ENCODE measurements at places on chromosomes 1 and 21.

- DNase-seq: no peak
Measured at GRCh38 chr1:224541901-224542630, 74.1 kb upstream of the CNIH3 start.

- DNase-seq: no peak
Measured at GRCh38 chr1:230332575-230333066, 93.5 kb downstream of the PGBD5 start.

DNA sequence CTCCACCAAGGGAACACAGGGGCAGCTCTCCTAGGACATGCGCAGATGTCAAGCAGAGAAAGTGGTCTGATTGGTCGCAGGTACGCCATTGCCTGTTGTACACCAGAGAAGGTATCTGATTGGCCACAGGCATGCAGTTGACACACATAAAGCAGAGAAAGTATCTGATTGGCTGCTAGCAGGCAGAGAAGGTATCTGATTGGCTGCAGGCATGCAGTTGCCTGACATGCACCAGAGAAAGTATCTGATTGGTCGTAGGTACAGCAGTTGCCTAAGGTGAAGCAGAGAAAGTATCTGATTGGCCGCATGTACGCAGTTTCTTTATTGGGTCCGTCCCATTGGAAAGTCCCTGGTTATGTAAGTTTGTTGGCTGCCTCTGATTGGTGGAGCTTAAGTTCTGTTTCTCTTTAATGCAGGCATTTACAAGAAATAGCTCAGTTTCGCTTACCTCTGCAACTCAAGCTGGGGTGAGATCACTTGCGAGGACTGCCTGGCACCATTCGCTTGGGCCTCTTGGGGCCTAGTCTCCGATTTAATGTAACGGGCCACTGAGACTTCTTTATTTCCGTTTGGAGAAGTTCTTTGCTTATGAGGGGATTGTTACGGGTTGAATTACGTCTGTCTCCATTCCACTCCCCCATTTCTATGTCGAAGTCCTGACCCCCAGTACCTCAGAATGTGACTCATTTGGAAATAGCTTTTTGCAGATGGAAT is 74.2 kb downstream of the SIK1 start:
- DNase-seq: no peak

GRCh38 chr1:210830034-210831028 is 303.6 kb downstream of the KCNH1 start:
- DNase-seq: no peak

DNA sequence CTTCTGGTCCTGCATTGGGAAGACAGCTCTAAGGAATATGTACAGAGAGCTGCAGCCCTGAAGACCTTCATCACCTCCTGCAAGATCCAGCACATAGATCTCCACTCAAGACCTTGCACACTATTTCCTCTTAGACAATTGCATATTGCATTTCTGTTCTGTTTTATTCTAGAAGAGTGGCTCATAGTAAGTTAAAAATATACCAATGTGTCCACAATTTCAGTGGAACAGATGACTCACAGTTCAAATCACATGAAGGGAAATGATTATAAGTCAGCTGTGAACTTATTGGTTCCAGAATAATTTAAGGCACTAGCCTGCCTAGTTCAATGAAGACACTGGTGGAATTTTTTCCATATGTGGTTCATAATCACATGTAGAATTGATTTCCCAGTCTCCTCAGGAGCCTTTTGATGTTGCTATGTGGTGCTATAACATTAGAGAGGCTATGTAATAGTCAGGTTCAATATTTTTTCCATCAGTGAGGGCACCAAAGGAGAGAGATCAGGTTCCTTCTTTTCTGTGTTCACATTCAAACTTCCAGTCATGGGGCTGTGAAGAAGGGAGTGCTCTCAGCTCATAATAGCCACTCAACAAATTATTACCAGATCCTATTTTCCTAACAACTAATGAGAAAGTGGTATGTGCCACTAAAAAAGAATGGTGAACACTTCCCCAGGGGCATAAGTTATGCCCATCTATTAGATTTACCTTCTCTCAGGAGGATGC is 9.8 kb upstream of the AK5 start:
- no peak for DNase-seq

DNA sequence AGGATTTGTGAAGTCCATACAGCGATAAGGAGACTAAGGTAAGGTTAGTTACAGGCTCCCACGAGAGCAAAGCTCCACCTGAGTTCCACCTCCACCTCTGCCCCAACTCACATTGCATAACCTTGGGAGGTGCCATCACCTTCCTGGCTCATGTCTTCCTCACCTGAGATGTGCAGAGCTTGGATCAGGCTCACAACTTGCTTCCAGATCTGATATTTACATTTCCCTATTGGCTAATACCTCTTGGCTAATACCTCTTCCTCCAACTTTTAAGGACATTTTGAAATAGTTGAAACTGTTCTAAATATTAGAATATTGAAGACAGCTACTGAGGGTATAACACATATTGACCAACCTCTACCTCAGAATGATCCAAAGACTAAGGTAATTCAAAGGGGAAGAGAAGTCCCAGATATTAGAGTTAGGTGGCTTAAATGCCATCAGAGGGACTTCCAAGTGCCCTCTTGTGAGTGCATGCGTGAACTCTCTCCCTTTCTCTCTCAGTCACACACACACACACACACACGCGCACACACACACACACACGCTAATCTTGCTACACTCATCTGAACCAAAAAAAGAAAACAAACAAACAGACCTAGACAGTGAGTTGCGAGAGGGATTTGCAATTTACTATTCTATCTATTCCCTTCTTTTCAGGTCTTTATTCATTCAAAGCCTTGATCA is 134.3 kb downstream of the PLPP3 start:
- DNase-seq: no peak

- DNase-seq: no peak
Measured at GRCh38 chr21:43632373-43632905, 26.8 kb downstream of the HSF2BP start.

DNA sequence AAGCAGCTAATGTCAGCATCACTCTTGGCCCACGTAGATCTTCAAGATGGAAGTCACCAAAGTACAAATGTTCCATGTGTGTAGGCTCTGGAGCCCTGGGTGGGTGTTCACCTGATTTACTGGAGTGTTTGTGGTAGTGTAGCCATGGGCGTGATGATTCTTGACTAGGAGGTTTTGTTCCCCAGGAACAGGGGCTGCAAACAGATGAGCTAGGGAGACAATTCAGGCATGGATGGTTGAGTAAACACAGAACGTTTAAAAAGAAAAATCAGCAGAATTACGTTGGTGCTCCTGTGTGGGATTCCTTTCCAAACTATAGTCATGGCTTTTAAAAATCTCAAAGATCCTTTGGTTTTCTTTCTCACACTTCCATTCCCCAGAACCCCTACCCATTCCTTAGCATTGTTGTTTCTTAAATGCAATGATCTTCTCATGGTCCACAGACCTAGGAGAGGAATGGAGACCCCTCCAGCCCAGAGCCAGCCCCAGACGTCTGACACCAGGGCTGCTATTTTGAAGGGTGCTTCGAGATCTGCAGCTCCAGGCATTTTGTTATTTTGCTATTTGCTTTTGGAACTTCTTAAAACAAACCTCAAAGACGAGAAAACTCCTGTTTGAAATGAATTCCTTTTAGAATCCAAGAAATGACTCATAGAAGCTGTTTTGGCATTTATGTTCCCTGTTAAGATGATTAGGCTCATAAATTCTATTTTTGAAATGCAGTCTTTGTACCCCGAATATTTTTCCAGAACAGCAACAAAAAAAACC is 115.1 kb downstream of the ETS2 start:
- no peak for DNase-seq

DNA sequence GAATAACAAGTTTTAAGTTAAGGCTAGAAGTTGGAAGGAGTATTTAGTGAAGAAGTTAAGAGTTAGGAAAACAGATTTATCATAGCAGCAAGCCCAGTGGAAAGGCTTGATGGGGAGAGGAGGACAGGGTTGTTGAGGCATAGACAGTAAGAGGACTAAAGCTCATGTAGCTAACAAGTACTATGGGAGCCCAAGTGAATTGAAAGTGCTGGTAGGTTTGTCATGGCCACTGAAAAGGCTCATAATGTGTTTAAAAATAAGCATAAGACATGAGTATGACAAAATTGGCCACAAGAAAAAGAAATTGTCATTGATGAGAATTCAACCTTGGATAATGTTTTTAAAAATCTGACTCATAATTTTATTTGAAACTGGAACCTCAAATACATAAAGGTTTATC is 49.2 kb upstream of the CRB1 start:
- no peak for DNase-seq

- no peak for DNase-seq
Measured at GRCh38 chr1:236204039-236204438, 61.7 kb downstream of the GPR137B start.

- DNase-seq: no peak
Measured at GRCh38 chr1:235169986-235170385, 8.9 kb upstream of the RBM34 start.

DNA sequence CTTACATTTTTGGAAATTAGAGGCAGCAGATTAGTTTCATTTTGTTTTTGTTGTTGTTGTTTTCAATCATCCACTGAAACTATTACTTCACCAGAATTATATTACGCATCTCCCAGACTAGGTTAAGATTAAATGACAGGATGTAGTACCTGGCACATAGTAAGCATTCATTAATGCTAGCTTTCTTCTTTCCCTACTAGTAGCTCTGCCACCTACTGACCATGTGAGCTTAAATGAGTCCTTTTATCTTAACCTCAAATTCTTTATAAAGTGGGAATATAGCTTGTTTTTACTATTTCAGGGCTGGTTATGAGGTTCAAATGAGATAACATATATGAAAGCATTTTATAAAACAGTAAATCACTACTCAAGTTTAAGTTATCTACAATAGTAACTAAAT is 10.2 kb upstream of the ASPM start:
- DNase-seq: no peak

DNA sequence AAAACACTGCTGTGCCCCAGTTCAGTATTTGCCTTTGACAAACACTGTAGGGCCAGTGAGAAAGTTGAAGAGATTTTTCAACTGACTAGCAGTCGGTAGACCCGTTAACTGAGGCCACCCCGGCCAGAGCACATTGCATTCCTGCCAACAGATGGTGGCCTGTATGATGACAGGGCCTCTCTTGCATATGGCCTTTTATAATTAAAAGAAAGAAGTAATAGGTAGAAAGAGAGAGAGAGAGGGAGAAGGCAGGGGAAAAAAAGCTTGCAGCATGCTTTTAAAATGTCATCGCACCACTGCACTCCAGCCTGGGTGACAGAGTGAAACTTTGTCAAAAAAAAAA is 4.7 kb upstream of the C1orf174 start:
- DNase-seq: no peak

DNA sequence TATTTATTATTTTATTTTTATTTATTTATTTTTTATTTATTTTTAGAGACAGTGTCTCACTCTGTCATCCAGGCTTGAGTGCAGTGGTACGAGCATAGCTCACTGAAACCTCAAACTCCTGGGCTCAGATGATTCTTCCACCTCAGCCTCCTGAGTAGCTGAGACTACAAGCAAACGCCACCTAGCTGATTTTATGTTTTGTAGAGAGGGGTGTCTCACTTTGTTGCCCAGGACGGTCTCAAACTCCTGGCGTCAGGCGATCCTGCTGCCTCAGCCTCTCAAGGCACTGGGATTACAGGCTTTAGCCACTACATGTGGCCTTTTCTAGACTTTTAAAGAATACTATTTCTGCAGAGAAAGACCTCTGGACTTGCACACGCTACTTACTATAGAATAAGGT is 61.3 kb upstream of the C1orf53 start:
- DNase-seq: no peak

DNA sequence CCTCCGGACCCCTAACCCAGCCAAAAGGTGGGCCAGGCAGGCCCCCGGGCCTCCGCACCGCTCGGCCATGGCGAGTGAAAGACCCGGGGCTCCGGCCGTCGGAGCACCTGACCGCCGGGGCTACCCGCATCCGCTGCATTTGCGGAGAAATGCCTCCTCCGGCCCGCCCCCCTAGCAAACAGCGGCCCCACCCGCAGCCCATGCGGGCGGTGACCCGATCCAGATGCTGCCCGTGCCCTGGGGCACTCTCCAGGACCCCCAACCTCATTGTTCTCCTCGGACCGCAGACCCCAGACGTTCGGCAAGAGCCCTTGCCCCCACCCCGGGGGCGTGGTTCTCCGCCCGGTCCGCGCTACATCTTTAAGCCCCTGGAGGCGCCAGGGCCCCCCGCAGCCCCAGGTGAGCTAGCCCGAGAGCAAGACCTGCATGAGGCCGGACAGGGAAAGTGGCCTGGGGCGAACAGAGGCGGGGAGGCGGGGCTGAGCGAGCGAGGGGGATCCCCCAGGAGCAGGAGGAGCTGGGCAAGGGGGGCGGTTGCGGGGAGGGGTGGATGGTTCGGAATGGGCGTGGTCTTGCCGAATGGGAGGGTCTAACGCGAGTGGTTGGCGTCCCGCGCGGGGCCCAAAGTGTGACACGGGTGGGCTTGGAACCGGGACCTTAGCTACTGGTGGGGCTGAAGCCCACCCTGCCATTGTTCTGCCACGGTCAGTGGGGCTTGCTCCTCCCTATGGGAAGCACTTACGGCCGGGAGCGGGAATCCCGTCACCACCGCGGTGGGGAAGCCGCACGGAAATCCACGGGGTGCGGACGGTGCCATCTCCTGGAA is 6.3 kb upstream of the CRYBG2 start:
- DNase-seq: peak; percentile 17

- DNase-seq: no peak
Measured at GRCh38 chr21:45525910-45526306, 16.3 kb downstream of the SLC19A1 start.

GRCh38 chr1:94236013-94236491 is 1.3 kb downstream of the ARHGAP29 start:
- DNase-seq: no peak

DNA sequence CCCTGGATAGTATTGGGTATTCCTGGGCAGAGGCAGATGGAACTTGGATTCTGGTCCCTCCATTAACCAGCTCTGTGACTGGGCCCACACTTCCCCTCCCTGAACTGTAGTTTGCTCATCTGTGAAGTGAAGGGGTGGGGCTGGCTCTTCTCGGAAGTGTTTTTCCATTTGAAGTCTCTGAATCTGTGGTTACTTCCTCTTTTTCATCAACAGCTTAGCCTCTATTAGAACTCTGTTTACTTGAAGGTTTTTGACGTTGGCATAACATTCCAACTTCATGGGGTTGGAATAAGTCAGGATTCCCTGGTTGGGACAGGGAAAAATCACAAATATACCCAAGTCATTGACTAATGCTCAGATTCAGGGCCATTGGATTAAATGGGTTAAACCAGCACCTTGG is 3.6 kb downstream of the KIAA0040 start:
- DNase-seq: peak; percentile 40

GRCh38 chr1:39268906-39269305 is 64.4 kb downstream of the MACF1 start:
- no peak for DNase-seq

DNA sequence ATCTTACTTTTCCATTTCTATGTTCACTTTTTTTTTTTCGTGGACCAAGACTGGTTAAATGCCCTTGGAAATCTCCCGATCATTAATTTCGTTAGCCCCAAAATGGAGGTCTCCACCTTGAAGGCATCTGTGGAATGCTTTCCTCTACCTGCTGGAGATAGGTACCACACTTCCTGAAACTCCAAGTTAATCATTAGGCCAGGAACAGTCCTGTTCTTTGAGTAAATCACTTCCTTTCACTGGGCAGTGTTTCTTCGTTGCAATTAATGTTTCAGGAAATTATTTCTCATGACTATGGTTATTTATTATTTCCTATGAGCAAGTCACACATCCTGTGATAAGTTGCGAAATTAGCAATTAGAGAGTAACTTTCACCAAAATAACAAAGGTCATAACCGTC is 225.2 kb upstream of the LYPLAL1 start:
- no peak for DNase-seq

Data from activated effector memory CD4-positive, alpha-beta T cell treated with Interleukin-2 at 50 U/mL for 16 hours (primary cell).